ENCODE measurements at places on chromosomes 16 and 17. TPM values are rescaled to one million over a fixed set of nuclear protein-coding genes. Genes with fewer than 3 reads are reported as not detected.

GRCh38 chr16:83967838-83968305, at the start of gene NECAB2:
TSS of gene NECAB2 (plus strand) at chr16:83968244. CDS start at chr16:83968649, 405 bp downstream.
- peak; percentile 60 for DNase-seq
- H3K36me3 ChIP-seq: peaks cover 2% of the 10 kb centered on the region
- no peaks in the 10 kb centered on the region for H3K27me3 ChIP-seq
- H3K4me3 ChIP-seq: peak within 1 kb of the TSS; percentile 39

- no peaks in the 10 kb centered on the region for H3K4me1 ChIP-seq
- H3K4me3 ChIP-seq: no peak overlapping the region
- no peak for DNase-seq
Measured at GRCh38 chr16:89506113-89506504, 2.1 kb upstream of the SPG7 start.

Gene RCVRN
- total RNA-seq: 1.0 TPM

Gene TEX14
- total RNA-seq: 0.24 TPM

DNA sequence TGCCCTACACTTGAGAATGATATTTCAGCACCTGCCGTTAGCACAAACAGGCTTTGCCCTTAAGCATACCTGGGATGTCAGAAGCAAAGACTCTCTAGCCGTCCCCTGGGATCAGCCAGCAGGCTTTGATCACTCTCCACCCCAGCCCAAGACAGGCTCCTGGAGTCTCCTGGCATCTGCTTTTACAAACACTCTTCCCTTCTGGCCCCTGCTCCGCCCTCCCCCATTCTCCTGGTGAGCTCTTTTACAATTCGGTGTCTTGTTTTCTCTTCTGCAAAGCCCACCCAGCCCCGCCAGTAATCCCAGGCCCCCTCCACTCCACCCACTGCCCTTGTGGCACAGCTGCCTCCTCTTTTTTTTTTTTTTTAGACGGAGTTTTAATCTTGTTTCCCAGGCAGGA, 50.4 kb downstream of the KATNIP start:
- no peaks in the 10 kb centered on the region for H3K4me1 ChIP-seq
- no peak overlapping the region for H3K27ac ChIP-seq
- H3K27me3 ChIP-seq: no peaks in the 10 kb centered on the region
- DNase-seq: no peak
- H3K4me3 ChIP-seq: no peak overlapping the region

Gene LPO
- not detected for total RNA-seq

Data from aorta (tissue), 5 donors.